ENCODE measurements at places on chromosomes 3 and 15.

GRCh38 chr3:159273608-159274007, 471.8 kb downstream of the MFSD1 start:
- no peak for DNase-seq

- no peak for DNase-seq
Observed at GRCh38 chr3:51963951-51964451, 3.3 kb downstream of the PCBP4 start.

DNA sequence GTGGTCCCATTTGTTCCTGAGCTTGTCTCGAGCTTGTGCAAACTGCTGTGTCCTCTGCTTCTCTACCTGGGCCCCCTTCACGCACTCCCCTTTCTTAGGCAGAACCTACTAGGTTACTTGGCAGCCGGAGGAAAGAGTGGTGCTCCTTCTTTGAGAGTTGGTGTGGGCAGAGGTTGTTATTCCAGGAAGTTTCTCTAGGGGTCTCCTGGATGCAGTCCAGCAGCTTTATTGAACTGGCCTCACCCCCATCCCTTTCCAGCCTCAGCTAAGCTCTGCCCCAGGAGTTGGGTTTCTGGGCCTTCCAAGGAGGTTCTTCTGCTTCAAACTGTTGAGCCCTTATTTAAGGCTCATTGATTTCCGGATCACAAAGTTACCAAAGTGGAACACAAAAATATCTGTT, 103.2 kb downstream of the C3orf70 start:
- DNase-seq: no peak

DNA sequence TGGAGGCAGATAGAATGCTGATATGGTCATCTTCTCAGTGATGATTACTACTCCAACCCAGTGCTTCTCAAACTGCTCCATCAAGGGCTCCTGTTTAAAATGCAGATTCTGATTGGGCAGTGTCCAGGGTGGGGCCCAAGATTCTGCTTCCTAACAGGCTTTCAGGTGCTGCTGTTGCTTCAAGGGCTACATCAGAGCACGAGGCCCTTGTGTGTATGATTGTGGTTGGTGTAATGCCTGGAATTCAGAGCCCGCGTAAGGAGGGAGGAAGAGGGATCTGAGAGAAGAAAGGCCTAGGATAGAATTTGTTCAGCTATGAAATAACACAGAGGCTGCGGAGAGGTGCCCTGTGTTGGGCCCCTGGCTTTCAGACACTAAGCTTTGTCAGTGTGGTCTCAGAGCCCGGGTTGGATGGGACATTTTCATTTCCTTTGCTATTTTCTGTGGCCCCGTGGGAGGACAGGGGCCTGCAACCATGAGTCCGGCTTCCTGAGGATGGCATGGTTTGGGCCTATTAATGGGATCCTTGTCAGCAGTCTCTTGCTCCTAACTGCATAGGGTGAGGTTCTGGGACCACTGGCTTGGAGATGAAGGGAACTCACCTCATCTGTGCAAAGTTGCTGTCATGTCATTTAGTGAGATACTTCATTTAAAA, 53.0 kb downstream of the ATP1B3 start:
- no peak for DNase-seq

GRCh38 chr3:168738527-168739325, 643.0 kb upstream of the GOLIM4 start:
- no peak for DNase-seq

DNA sequence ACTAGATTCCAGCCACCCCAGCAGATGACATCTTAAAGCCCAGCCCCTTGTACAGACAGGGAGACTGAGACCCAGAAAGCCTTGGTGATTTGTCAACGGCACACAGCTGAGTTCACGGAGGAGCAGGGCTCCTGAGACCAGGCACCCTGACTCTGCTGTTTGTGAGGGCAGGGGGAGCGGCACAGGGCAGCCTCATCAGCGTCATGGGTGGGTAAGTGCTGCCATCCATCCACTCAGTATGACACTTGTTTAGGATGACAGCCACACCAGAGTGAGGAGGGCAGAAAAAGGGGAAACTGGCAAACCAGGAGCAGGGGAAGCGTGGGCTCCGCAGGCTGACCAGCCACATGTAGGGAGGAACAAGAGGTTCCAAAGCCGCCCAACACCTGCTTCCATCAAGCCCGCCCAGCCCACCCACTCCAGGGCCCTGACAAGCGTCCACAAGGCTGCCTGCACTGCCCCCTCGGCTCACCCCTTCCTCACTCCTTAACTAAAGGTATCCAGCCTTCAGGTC, 19.9 kb downstream of the RBPMS2 start:
- DNase-seq: no peak

DNA sequence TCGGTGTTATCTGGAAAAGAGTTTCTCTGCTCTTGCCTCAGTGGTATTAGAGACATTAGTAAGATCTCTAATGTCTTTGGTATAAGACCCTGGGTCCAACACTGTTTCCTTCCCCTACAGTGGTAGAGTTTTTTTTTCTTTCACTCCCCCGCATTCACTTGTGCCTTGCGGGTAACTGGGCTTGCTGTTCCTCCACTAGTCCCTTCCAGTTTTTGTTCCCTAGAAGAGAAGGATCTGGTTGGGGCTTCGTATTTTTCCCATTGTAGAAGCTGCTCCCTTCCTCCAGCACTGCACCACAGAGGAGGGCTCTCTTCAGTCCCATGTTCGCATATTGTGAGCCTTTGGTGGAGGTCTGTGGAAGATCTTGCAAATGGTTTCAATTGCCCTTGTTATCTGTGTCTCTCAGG, 13.7 kb downstream of the CTDSPL2 start:
- DNase-seq: no peak

DNA sequence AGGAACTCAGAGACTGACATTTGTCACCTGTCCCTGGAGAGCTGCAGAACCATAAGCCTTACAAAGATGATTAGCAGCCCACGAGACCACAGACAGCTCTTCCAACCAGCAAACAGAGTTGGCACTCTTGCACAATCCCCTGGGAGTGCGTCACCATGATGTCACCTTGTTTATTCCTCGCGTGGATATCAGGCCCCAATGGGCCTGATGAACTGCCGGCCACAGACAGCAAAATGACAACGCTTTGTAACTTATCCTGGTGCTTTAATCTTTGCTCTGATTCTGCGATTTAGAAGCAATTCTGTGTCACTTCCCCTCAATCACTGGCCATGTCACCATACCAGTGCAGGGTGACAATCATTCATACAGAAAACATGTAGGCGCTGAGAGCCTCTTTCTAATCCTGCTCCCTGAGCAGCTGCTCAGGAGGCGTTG, 89.2 kb downstream of the TAMM41 start:
- no peak for DNase-seq

GRCh38 chr15:101065570-101066221, 146.5 kb downstream of the LRRK1 start:
- no peak for DNase-seq

GRCh38 chr15:48334260-48334659, 3.0 kb downstream of the DUT start:
- no peak for DNase-seq

- DNase-seq: no peak
Observed at GRCh38 chr3:38453913-38454177, 155 bp downstream of the ACVR2B start.

GRCh38 chr15:78203346-78204225, 30.8 kb downstream of the ACSBG1 start:
- DNase-seq: no peak

- DNase-seq: no peak
Observed at GRCh38 chr3:117885011-117885441, 1149.6 kb downstream of the IGSF11 start.

GRCh38 chr3:102354818-102355515, 79.8 kb upstream of the ZPLD1 start:
- DNase-seq: no peak

DNA sequence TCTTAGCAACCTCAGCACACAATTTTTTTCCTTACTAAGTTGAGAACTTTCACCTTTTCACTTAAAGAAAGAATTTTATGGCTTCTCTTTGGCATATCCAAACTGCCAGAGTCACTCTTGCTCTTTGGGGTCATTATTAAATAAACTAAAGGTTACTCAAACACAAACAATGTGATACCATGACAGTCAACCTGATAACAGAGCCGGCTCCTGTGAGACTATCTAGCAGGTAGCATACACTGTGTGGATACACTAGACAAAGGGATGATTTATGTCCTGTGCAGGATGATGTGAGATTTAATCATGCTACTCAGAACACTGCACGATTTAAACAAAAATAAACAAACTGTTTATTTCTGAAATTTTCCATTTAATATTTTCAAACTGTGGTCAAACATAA, 35.6 kb downstream of the LRRFIP2 start:
- DNase-seq: no peak

Measured in stimulated activated CD8-positive, alpha-beta memory T cell treated with anti-CD3 and anti-CD28 coated beads, Interleukin-15, amount 100 ng/mL, for 4 hours (primary cell).